ENCODE measurements at places on chromosomes 2 and 18.

DNA sequence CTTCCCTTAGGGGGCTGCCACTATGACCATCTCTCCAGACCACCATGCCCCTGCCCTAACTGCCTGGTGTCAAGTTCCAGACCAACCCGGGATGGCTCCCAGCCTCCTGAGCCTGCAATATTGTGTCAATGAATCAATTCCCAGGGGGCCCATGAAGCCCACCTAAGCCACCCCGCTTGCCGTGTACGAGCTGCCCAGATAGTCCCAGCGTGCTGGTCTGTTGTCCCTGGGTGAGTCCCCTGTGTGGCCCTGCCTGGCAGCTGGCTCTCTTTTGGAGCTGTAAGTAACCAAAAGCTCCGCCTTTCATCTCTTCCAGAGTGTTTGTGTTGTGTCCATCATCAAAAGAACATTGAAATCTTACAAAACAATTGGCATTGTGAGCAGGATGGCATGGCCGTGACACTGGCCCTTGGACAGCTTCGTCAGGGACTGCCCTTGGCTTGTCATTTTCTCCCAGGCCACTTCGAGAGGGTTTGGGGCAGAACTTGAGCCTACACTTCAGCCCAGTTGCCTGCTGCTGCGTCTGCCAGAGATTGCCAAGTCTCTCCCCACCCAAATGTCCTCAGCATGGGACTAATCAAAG lies 11.3 kb upstream of the MAL start:
- no peak for DNase-seq

GRCh38 chr2:215367662-215368492 lies 56.0 kb downstream of the ATIC start:
- DNase-seq = no peak

DNA sequence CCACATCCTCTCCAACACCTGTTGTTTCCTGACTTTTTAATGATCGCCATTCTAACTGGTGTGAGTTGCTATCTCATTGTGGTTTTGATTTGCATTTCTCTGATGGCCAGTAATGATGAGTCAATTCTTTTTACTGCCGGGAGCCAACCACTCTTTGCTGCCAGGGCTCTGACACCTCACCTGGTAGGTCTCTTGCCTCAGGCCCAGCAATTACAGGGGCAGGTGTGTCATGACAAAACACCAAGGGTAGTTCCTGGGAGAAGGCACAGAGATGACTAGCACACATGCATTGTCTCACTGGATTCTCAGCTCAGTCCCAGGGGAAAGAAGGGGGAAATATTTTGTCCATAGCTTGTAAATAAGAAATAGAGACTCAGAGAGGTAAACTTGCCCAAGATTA lies 122.3 kb downstream of the CHST9 start:
- DNase-seq = no peak

- DNase-seq = no peak
Measured at GRCh38 chr18:23552505-23552904, 33.8 kb downstream of the NPC1 start.

- DNase-seq = no peak
Measured at GRCh38 chr2:143823296-143823695, 694.1 kb downstream of the ARHGAP15 start.

GRCh38 chr2:208304695-208305094 lies 38.6 kb downstream of the PIKFYVE start:
- DNase-seq = no peak

Data from substantia nigra (tissue), 51 donors.